SHP77 treated with DMSO at 0.1 percent for 48 hours (cell line): ENCODE measurements at places on chromosomes 13 and 19.
A peak's percentile ranks its signal among the peaks of the same experiment; 100 is the strongest.

- no peak for DNase-seq
These were observed 1.1 kb upstream of the LYL1 start for GRCh38 chr19:13103581-13104359.

DNA sequence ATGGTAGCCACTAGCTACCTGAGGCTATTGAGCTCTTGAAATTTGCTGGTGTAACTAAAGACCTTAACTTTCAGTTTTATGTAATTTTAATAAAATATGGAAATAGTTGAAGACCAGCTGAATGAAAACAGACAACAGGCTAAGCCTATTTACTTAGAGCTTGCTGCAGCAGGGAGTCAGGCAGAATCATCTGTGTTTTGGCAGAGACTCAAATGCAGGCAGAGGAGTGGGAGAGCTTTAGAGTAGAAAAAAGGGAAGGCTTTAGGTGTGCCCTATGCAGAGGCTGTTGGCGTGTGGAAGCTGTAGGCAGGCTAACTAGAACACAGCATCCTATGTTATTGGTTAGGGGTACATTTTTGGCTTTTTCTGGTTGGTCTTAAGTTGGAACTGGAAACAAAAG is 304.9 kb upstream of the NBEA start:
- DNase-seq: no peak

- no peak for DNase-seq
These were observed 356.8 kb downstream of the RFC3 start for GRCh38 chr13:34174671-34175145.

- DNase-seq: no peak
These were observed 300.5 kb downstream of the NALCN start for GRCh38 chr13:101115762-101116171.

DNA sequence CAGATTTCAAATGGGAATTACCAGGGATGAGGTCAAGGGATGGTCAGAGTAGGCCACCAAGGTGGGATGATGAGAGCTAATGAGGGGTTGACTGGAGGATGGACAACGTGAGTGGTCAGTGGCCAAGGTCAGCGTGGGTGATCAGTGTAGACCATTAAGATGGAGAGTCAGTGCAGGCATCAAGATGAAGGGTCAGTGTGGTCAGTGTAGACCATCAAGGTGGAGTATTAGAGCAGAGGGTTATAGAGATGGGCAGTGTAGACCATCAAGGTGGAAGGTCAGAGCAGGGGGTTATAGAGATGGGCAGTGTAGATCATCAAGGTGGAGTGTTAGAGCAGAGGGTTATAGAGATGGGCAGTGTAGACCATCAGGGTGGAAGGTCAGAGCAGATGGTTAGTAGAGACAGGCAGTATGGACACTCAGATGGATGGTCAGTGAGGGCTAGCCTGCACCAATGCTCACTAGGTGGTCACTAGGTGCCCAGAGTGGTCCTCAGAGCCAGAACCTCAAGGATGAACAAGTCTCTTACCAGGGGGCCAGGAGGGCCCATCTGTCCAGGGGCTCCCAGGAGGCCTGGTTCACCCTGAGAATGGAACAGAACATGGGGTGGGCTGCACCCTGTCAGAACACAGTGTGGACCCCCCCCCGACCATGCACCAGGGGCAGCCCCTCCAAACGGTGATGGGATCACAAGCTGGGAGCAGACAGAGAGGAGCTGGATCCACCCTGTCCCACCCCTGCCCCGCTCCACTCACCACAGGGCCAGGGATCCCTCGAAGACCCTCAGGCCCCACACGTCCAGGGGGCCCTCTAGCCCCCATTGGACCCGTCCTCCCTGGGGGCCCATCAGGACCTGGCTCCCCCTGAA is 32.7 kb upstream of the OLFM2 start:
- DNase-seq: no peak

- DNase-seq: no peak
These were observed 563.5 kb upstream of the SPRY2 start for GRCh38 chr13:80904386-80904785.

- DNase-seq: no peak
These were observed 25.9 kb downstream of the RXFP2 start for GRCh38 chr13:31765138-31765785.

DNA sequence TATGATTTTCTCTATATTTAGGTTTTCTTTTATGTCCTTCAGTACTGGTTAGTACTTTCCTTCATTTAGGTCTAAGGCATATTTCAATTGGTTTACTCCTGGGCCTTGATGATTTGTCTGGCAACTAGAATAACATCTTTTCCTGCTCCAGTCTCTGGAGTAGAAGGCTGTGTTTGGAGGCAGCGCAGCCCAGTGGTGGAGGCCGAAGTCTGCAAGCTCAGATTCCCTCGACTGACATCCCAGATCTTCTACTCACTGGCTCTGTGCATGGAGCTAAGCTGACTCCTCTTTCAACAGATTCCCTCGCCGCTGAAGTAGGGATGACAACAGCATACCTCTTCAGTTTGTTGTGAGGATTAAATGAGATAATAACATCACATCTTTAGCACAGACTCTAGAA is 141.0 kb downstream of the RAP2A start:
- peak; percentile 75 for DNase-seq

DNA sequence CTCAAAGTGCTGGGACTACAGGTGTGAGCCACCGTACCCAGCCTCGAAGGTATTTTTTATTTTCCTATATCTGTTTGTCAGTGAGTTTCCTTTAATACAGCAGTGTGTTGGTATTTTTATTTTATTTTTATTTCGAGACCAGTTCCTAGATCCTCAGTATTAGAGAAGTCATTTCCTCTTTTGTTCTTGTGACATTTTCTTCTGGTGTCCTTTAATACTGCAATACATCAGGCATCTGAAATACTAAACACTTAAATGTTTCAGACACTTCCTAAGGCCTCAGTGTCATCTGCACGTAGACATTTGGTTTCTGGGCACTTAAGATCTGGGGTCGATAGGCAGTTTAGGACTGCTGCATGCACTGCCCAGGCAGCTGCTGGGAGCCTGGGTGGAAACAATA is 22.5 kb downstream of the GATAD2A start:
- DNase-seq: no peak

DNA sequence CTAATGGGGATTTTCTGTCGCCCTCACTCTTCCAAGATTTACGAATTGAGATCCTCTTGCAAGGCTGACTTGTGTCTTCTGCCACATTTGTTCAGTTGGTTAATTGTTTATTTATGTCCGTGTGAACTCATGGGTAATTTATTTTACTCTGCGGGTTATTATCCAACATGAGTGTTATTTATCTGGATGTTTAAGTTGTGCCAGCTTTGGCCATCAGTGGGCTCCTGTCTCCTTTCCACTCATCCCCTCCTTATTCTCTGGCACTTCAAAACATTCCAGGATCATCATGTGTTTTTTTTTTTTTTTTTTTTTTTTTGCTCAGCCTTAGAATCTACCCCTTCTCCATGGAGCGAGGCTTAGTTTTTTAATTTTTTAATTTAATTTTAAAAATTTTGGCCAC is 19.0 kb downstream of the ACP7 start:
- DNase-seq: no peak

- DNase-seq: no peak
These were observed 895.0 kb upstream of the SLITRK1 start for GRCh38 chr13:84777316-84777715.

- no peak for DNase-seq
These were observed 4.2 kb downstream of the RCBTB2 start for GRCh38 chr13:48528720-48529119.

DNA sequence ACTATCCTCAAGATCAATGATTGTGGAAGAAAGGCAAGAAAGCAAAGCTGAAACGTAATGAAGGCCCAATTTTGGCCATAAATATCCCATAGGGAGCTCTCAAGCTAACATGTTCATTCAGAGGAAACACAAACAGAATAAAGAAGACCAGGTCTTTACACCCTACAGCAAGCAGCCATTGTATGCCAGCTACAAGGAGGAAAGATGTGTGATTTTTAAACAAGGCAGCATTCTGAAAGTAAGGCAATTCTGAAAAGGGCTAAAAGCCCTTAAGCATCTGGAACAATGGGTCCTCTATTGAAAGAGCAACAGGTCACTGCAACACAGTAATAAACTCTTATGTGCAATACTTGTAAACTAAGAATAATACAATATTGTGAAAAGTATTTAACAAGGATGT is 1002.4 kb downstream of the SLITRK1 start:
- no peak for DNase-seq

- no peak for DNase-seq
These were observed 11.2 kb downstream of the DKKL1 start for GRCh38 chr19:49374665-49375434.

DNA sequence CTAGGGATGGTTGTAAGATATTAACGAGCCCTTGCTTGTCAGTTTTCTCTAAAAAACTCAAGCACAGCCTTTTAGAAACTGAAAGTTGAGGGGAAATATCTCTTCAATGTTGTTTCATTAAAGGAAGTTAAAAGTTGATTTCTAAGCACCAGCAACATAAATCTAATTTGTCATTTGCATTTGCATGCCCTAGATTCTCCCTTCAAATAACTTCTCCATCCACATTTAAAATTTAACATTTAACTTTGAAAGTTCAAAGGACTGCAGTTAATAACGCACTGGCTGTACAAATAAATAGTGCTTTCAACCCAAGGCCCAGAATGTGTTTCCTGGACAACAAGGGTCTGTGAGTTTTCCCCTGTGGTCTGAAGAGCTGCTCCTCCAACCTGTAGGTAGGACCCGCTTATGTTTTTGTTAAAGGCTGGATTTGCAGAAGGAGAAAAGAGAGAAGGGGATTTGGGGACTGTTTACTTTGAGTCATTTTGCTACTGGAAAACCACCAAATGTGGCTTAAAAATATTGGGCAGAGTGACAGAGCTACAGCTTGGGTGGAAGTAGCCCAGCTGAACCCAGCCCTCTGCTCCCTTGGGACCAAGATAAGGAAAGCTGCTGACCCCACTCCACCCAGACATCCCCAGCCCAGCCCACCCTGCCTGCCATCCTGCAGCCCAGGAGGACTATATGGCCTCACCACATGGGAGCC is 39.8 kb downstream of the TNFRSF19 start:
- DNase-seq: peak; percentile 19

DNA sequence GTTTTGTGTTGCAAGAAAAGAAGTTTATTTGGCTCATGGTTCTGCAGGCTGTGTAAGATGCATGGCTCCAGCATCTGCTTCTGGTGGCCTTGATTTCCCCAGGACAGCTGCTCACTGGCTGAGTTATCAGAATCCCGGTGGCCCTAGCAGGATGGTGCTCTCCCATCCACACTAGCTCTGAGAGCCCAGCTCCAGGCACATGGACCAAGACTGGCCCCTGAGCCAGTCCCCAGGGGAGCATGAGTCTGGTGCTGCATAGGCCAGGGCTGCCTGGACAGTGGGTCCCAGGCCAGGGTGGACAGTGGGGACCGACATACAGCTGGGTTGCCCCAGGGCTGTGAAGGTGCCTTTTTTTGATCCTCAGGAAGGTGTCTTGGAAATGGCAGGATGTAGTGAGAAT is 10.4 kb downstream of the ADGRE2 start:
- DNase-seq: no peak

GRCh38 chr19:12995596-12996405 is 526 bp downstream of the NFIX start:
- DNase-seq: no peak

DNA sequence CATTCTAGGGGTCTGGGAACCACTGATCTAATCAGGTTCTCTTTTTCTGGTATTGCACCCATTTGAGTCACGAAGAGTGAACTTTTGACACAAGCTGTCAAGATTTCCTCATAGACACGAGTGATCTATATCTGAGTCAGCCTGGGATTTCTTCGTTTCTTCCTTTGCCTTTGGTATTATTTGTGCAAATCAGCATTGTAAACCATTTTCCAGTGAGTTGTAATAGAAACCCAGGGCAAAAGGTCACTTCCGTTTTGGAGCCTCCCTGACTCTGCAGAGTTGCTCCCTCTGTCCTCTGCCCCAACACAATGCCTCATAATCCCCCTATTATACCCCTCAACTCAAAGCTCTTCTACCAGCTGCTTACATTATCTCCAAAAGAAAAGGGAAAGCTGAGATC is 615.1 kb downstream of the EFNB2 start:
- DNase-seq: no peak

DNA sequence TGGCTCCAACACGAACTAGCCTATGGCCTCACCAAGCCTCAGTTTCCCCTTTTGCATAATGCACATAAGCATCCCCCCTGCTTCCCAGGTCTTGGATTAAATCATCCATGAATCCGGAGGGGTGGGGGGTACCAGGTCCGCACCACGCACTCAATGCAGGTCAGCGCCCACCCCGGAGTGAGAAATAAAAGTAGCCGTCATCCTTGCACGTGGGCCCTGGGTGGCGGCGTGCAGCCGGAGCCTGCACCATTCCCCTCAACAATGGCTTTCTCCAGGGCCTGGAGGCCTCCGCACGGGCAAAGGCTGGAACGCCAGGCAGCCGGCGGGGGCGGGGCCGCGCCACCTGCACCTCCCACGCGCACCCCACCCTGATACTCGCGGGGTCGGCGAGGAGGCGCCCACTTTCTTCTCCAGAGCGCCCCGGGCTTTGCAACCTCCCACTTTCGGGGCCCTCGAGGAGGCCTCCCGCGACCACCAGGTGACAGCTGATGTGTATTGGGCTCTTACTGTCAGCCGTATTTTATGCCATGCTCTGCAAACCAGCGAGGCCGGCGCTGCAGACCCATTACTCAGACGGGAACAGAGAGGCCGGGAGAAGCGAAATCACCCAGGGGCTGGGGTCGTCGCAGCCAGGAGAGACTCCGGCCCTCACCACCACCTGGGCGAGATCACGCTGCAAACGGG is 767 bp upstream of the GADD45B start:
- no peak for DNase-seq

DNA sequence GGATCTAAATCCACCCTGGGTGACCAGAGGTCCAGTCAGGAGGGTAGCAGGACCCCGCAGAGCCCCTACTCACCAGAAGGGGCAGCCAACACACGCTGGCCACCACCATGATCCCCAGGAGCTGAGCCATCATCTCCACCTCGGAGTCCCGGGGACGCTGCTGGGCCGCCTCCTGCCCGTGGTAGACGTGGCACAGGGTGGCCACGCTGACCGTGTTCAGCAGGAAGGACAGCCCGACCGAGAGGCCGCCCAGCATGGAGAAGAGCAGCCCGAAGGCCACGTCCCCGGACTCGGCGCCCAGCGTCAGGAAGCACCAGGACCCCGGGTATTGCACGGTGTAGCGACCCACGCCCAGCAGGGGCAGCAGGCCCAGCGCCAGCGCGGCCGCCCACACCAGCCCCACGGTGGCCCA is 6.9 kb downstream of the TBXA2R start:
- no peak for DNase-seq

- DNase-seq: no peak
These were observed 53.0 kb downstream of the TEX29 start for GRCh38 chr13:111373486-111373885.

GRCh38 chr19:4513248-4513647 is 5.0 kb downstream of the PLIN4 start:
- DNase-seq: no peak
